Substantia nigra (tissue), 51 donors: ENCODE measurements at places on chromosomes 16 and 17.

- no peak for DNase-seq
These were observed 11.7 kb downstream of the PRKCA start for GRCh38 chr17:66313995-66314659.

- no peak for DNase-seq
These were observed 43.4 kb downstream of the CCDC42 start for GRCh38 chr17:8701221-8701620.

GRCh38 chr16:86277221-86277620, 233.1 kb upstream of the FOXF1 start:
- DNase-seq = no peak

DNA sequence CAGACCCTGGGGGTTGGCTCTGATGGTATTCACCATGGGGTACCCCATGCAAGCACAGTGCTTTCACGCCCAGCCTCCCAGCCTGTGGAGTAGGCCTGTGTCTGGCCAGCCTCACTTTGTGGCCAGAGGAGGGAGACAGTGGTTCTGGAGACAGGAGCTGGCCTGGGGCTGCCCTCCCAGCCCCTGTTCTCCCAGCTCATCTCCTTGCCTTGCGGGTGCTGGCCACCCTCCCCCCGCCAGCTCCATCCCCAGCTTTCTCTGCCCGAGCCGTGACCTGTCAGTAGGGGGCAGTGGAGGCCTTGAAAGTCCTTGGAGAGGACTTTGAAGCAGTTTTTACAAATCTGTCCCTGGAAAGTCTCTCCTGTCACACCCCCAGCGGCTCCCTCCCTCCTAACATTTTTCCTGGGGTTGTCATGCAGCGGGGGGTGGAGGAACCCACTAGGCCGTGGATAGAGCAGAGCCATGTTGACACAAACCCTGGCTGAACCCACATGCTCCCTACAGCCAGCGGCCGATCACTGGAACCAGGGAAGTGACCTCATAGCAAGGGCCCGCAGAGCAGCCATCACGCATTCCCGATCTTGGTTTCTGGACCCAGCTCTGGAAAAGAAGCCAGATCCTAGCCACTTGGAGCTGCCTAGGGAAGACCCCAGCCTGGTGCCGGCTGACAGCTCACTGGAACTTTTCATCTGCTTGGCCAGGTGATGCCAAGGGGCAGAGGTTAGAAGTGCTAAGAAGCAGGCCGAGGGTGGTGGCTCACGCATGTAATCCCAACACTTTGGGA, 289.4 kb downstream of the SEC14L1 start:
- peak; percentile 52 for DNase-seq

- DNase-seq = no peak
These were observed 98.6 kb upstream of the RPL38 start for GRCh38 chr17:74104921-74105320.

DNA sequence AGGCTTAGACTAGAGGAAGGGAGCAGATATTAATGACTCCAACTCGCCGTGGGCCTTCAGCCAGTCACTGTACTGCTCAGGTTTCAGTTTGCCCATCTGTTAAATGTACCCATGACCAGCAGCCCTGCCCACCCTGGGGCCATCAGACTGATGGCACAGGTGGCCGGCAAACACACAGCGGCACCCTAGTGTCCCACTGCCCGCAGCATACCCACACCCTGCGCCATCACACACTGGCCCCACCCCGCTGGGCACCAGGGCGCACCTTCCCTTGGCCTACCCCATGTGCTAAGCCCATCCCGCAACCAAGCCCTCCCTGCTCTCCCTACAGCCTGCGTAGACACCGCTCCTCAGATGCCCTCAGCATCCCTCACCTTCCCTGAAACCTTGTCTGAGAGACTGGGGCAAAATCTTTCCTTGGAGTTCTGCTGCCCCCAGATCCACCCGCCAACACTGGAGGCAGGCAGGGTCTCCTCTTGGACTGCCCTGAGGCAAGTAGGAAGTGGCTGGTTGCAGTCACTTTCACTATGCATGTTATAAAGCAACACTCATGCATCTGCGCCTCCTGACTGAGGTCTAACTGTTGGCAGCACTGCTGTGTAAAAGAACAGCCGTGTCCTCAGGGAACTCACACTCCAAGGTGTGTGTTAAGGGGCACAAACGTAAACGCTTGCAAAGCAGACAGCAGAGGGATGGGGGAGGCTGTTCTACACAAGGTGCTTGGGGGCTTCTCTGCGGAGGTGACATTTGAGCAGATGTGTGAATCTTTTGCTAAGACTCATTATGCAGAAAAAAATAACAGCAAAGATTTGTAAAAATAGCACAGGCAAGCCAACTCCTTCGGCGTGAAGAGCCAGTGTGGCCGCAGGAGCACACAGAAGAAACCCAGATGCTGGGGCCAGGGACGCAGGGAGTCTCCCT, 6.7 kb upstream of the BCAR1 start:
- no peak for DNase-seq

GRCh38 chr16:3992297-3993051, 112.0 kb upstream of the CREBBP start:
- DNase-seq = no peak

DNA sequence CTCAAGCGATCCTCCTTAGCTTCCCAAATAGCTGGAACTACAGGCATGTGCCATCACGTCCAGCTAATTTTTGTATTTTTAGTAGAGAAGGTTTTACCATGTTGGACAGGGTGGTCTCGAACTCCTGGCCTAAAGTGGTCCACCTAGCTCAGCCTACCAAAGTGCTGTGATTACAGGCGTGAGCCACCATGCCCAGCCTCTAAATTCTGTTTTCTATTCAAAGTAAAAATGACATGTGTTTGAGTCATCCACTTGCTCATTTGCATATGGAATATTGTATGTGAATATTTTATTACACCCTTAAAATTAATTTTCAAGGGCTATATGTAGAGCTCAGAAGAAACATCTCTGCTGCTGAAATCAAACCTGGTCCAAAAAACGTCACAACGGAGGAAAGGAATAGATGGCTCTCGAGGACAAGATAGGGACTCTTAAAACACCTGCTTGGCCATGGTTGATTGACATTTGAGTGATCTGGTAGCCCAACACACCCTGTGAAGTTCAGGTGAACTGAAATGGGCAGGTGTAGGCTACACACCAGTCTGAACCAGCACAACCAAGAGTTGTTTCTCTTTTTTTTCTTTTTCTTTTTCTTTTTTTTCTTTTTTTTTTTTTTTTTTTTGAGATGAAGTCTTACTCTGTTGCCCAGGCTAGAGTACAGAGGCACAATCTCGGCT, 51.1 kb downstream of the SF3B3 start:
- DNase-seq = no peak

DNA sequence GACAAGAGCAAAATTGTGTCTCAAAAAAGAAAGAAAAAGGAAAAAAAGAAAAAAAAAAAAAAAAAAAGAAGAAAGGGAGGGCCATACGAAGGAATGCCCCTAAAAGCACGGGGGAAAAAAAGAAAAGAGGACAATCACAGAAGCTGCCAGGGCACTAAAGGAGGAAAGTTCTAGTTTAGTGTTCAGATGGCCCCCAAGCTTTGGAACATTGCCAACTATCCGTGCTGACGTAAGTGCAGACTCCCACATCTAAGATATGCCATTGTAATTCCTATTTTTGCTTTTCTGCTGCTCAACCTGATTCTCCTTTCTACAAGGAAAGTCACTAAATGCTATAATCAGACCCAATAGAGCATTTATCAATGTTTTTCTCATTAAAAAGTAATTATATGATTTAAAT, 842.1 kb downstream of the KCNJ2 start:
- no peak for DNase-seq

DNA sequence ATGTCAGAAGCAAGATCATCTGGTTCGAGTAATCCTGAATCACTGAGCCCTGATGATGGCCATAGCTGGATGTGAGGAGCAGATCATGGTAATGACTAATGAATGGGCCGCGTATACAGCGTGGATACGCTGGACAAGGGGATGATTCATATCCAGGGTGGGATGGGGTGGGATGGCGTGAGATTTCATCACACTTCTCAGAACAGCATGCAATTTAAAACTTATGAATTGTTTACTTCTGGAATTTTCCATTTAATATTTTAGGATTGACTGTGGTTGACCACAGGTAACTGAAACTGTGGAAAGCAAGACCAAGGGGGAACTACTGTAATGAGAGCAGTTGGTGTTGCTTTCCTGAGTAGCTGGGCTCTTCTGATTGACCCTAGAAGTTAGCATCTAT, 225.5 kb downstream of the STX8 start:
- no peak for DNase-seq

DNA sequence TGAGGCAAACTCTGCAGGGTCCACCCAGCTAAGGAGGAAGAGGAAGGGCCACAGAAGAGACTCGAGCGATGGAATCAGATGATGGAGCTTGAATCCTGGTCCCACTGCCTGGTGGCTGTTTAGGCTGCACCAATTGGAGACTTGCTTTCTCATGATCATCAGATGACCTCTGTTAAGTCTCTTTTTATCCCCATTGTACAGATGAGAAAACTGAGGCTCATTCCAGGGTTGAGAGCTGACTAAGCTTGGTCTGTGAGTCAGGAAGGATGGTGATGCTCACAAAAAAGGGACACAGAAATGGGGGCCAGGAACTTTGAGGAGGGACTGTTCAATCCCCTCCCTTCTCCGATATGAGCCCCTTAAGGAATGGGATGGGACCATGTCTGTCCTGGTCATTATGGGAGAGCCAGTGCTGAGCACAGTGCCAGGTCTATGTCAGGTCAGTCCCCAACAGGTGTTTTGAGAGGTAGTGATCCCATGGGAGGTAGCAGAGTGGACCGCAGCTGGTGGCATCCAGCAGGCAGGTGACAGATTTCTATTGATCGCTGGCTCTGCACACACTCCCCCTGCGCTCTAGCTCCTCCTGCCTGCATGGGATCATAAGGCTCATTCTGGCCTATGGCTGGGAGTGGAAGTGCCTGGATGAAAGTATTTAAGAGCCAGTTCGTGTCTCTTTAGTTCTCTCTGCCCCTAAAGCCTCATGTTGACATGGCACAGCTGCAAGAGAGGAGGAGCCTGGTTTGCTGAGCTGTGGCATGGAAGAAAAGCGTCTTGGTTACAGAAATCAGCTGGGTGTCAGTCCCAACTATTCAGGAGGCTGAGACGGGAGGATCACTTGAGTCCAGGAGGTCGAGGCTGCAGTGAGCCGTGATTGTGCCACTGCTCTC, 27.2 kb downstream of the SNX20 start:
- no peak for DNase-seq

- no peak for DNase-seq
These were observed 14.2 kb downstream of the CDRT4 start for GRCh38 chr17:15453246-15453645.

GRCh38 chr17:80889231-80890195, 102.1 kb upstream of the CHMP6 start:
- DNase-seq = no peak

DNA sequence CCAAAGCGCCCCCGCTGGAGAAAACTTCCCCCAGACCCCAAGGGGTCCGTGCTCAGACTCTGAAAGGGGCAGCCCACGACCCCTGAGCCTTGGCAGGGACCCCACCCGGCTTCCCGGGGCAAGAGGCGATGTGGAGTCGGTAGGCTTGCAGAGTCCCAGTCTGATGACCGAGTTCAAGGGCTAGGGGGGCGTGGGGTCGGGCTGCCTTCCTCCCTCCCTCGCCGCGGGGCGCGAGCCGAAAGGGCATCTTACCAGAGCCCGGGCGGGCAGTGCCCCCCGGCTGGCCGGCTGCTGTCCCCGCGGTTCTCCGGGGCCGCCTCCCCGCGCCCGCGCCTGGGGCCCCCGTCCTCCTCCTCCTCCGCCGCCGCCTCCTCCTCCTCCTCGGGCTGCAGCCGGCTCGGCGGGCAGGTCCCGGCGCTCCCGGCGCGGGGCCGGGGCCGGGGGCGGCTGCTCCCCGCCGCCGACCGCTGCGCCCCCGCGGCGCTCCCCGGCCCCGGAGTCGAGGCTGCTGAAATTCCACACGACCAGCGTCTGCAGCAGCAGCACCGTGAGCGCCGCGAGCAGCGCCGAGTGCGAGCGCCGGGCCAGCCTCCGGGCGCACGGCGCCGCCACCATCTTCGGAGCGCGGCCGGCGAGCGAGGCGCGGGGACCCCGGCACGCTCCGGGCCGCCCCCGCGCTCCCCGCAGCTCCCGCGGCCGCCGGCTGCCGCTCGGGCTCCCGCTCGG, 415 bp downstream of the XYLT1 start:
- no peak for DNase-seq

DNA sequence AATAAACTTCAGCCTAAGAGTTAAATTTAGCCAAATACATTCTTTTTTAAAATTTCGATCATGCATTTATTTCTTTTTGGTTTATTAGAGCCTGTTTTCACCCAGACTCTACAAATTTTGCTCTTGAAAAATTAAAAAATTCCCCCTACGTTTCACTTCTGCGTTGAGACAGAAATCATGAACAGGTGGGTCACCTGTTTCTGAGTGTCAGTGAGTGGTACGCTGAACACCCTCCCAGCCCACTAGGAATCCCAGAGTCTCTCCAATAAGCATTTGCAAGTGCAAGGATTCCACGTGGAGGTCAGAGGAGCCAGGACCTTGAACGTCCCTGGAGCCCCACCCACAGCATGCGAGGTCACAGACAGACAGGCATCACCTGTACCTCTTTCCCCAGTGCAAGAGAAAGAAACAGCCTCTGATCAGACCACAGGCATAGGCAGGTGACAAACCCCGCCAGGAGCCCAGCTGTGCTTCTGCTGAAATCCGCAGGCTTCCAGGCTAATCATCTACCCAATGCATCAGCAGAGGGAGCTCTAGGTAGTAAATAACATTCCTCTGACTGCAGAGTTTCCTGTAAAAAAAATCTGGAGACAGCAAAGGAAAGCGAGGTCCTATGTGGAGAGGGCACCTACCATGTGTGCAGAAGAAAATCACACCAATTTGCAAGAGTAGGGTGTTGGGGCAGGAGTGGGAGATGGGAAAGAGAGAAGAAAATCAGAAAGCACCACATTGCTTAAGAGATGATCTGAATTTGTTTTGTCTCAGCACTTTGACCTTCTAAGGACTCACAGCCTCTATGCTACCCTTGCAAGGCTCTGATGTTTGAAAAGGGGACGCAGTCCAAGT, 5.9 kb upstream of the XYLT1 start:
- DNase-seq = no peak

- no peak for DNase-seq
These were observed 9.9 kb upstream of the TMEM114 start for GRCh38 chr16:8600144-8600775.

- no peak for DNase-seq
These were observed 47.8 kb downstream of the ERN1 start for GRCh38 chr17:64081802-64082799.

DNA sequence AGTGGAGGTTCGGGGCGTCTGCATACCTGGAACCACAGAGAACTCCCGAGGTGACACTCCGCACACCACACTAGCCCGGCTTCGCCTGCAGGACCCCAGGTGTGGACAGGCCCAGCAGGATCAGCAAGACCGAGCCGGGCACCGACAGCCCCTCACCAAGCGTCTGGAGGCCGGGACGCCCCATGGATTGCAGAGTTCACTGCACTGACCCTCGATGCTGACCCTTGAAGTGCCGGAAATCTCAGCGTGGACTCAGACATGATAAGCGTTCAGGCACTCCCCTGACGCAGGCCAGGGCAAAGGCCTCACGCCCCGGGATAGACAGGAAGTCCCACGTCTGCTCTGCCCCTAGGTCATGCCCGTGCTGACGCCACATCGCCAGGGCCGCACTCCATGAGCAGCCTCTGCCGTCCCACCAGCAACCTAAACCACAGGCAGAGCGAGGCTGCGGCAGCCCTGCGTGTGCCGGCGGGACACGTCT, 26.0 kb downstream of the ACSF3 start:
- DNase-seq = no peak

- DNase-seq = no peak
These were observed 108.2 kb downstream of the VAT1L start for GRCh38 chr16:77896415-77897128.
